ENCODE measurements at places on chromosomes 6 and 20. TPM values are rescaled to one million over a fixed set of nuclear protein-coding genes. Genes with fewer than 3 reads are reported as not detected.

DNA sequence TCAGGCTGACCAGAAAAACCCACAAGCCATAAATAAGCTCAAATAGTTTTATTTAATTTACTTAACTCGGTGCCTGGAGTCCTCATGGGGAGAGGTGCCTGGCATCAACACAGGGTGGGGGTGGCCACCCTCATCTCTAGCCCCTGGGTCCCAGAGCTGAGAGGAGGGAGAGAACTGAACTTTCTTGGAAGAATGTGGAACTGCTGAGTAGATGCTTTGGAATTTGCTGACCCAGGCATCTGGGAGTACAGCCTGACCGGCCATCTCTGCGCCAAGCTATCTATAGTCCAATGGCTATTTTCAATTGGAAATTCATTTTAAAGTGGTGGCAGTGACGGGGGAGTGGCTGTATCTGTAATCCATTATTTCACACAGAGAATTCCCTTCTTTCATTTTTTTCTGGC is 104.8 kb downstream of the CDH26 start:
- DNase-seq = no peak

- DNase-seq = no peak
Observed at GRCh38 chr6:30074331-30075093, 1.1 kb downstream of the RNF39 start.

DNA sequence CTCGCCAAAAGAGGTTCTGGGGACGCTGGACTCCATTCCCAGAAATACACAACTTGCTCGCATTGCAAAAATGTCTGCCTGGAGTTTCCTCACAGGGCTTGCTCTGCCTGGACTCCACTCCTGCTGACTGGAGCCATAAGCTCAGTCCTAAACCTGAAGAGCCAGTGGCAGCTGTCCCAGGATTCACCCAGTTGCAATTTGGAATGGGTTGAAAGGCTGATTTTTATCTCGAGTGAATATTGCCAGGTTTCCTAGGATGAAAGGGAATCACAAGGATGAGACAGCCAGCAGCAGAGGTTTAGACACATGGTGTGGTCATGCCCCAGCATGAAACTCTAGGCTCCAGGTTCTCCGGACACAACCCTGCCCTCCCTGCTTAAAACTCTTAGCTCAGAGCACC is 223.3 kb downstream of the BMP7 start:
- no peak for DNase-seq

- no peak for DNase-seq
Observed at GRCh38 chr6:157967020-157967419, 14.6 kb upstream of the SYNJ2 start.

DNA sequence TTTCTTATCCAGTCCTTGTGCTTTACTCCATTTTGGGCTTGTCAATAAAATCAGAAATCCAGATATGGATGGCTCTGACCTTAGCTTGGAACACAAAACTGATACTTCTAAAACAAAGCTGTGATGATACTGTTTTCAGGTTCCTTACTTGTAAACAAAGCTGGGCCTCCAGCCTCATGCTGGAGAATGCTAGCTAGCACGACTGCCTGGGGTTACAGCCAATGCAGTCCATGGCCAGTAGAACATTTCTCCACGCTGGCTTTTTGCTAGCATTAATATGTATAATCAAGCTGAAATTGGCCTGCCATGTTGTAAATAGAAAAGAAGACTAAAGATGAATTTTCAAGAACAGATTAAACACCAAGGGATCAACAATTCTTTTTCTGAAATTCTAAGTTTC is 63.9 kb downstream of the MTHFD1L start:
- no peak for DNase-seq

- DNase-seq = no peak
Observed at GRCh38 chr6:124522335-124522734, 439.9 kb upstream of the RNF217 start.

GRCh38 chr6:100456141-100456907 is 8.4 kb downstream of the SIM1 start:
- no peak for DNase-seq

DNA sequence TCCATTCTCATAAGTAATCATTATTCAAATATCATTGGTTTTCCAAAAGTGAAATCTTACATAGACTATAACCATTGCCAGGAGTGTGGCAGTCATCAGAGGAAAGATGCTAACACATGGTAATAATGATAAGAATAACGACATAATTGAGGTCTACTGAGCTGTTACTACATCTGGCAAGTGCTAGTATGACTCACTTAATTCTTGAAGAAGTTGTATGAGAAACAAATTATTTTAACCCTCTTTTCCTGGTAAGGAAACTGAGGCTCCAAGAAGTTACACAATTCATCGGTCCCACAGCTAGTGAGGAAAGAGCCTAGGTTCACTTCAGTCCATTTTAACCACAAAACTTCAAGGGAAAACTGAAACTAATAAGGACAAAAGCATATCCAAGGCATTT is 335.6 kb upstream of the BTBD3 start:
- DNase-seq = no peak

DNA sequence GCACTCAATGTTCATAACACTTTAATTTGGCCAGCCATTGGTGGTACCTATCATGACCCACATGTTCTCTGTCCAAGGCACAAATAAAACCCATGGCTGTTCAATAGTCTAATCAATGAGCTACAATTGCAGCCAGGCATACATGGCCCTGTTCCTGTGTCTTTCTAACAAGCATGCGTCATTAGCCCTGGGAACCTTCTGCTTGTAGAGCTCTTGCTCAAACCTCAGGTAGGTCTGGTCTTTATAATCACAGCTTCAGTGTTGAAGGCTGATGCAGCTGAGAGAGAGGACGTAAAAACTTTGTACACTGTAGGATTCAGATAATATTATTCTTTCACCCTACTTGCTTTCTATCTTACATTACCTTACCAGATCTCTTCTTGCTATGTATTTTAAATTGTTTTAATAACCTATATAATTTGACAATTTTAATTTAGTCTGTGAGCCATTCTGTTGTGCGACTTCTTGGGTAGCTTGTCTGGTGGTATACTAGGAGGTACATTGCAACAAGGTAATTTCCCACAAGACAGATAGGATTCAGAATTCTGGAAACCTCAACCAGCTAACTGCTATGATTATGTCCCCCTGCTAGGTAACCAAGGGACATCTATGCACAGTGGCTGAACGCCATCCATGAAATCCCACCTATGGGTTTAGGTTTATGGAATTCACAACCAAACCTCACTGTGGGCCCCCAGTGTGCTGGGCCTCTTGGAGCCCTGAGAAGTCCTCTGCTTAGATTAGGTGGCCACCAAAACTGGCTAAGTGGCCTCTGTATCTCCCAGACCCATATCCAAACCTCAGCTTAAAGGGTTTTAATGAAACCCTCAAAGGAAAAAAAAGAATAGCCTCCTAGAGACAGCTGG is 55.4 kb upstream of the RIPOR2 start:
- no peak for DNase-seq

GRCh38 chr6:44789806-44790205 is 402.3 kb downstream of the CDC5L start:
- no peak for DNase-seq

DNA sequence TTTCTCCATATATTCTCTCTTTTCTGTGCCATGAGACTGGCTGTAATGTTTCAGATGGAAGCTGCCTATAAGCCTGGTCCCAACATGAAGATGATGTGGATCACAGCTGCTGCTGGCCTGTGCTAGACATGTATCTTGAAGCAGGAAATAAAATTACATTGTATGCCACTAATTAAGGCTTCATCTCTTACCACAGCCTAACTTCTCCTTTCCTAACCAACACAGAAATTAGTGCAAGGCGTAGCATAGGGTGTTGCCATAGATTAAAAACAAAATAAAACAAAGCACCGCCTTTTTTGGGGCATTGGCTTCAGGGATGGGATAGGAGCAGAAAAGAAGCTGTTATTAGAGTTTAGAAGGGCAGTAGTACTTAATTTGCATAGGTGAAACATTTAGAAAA is 4.7 kb upstream of the SLC17A4 start:
- DNase-seq = no peak

GRCh38 chr6:34564181-34564580 is 8.1 kb upstream of the SPDEF start:
- no peak for DNase-seq

DNA sequence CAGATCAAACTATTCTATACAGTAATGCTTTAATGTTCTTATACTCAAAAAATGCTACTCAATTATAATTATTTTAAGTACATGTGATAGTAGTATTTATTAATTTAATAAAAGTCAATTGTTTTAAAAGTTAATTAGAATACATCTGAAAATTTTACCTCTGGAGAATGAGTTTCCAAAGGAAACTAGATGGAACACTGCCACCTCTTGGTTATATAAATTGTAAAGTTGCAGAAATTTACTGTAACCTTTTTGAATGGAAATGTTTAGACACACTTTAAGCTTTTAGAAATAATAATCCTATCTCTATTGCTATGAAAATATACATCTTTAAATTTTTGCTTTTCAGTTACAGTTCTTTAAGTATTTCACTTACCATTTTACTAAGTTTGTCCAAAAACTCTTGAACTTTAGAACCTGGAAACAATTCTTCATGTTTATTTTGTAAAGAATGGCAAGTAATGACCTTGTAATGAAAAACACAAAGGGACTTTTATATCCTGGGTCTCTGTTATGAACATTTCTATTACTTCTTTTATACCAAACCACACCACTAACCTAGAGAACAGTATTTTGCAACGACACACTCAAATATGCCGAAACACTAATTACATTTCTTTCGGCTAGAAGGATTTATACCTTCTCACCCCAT is 10.9 kb upstream of the BMP5 start:
- DNase-seq = no peak

GRCh38 chr20:57199656-57200405 is 66.6 kb downstream of the BMP7 start:
- DNase-seq = no peak

- DNase-seq = no peak
Observed at GRCh38 chr20:35283441-35284266, 918 bp downstream of the EIF6 start.

DNA sequence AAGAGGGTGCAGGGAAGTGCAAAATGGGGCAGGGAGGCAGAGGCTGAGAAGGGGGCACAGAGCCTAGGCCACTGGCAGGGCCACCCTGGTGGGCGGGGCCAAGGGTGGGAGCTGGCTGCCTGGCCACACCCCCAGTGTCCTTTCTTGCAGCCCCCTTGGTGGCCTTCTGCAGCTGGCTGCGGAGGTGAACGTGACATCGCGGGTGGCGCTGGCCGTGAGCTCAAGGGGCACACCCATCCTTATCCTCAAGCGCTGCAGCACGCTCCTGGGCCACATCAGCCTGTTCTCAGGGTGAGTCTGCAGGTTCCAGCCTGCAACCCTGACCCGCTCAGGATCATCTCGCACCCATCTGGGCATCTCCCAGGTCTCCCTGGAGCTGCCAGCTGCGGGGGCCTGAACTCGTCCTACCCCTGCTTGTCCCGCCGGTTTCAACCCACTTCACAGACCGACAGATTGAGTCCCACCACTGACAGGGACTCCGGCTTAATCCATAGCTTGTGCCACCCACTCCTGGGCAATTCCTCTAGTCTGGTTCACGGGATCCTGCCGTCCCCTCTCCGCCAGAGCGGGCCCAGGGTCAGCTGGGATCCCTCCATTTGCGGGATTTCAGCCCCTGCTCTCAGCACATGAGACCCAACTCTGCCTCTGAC is 6.2 kb downstream of the BPIFB3 start:
- peak; percentile 77 for DNase-seq

DNA sequence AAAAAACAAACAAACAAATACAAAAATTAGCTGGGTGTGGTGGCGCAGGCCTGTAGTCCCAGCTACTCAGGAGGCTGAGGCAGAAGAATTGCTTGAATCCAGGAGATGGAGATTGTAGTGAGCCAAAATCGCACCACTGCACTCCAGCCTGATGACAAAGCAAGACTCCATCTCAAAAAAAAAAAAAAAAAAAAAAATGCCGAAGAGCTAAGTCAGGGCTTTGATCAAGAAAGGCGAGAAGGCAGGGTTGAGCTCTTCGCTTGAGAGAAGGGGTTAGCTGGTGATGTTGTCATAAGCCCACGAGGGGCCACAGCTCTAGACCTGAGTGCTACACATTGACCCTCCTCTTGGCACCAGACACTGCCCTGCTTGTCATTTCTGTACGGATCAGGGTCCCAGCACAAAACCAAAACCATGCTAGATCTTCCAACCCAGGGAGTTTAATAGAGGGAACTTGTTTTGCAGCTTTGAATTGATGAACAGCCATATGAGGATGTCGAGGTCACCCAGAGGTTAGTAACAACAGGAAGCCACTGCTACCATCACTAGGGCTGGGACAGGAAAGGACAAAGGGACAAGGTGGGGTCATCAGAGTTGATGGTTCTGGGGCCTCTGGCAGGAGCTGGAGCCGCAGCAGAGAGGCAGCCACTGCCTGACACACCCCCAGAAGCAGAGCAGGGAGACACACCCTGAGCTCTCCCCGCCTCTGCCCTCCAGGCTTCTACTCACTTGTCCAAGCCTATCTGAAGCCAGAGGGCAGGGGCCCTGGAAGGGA is 122.7 kb downstream of the SNX5 start:
- DNase-seq = no peak

GRCh38 chr20:8801686-8802085 is 267.2 kb upstream of the PLCB4 start:
- no peak for DNase-seq

DNA sequence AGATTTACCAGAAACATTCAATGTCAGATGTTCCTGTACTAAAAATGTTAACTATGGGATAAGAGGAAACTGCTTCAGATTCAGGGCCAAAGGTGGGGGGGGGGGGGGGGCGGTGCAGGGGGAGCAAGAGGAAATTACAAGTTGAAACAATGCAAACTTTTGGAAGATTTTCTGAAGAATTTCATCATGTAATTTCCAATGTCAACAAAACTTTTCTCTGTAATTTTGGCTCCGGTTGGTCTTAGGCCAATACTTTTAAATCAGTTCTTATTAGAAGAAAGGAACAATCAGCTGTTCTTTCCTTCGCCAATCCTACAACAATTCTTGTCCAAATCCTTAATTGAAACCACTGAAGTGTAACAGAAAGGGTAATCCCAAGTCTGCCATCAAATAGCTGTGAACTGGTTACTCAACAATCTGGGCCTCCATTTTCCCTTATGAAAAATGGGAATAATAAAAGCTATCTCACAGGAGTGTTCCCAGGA is 13.1 kb downstream of the UQCC1 start:
- no peak for DNase-seq

FERMT1 gene
- total RNA-seq = 2.1 TPM

MAP7 gene
- total RNA-seq = 0.77 TPM

SLC2A10 gene
- 43.5 TPM for total RNA-seq

MAFB gene
- 3.0 TPM for total RNA-seq

PPP1R16B gene
- not detected for total RNA-seq

KIAA0408 gene
- 1.2 TPM for total RNA-seq

RAMACL gene
- 2.4 TPM for total RNA-seq

CFAP206 gene
- total RNA-seq = 0.73 TPM

SLC22A1 gene
- 3.3 TPM for total RNA-seq

ALDH8A1 gene
- total RNA-seq = 0.40 TPM

Measured in chondrocyte (in vitro differentiated cells).